ENCODE measurements at places on chromosomes 13 and 19.

DNA sequence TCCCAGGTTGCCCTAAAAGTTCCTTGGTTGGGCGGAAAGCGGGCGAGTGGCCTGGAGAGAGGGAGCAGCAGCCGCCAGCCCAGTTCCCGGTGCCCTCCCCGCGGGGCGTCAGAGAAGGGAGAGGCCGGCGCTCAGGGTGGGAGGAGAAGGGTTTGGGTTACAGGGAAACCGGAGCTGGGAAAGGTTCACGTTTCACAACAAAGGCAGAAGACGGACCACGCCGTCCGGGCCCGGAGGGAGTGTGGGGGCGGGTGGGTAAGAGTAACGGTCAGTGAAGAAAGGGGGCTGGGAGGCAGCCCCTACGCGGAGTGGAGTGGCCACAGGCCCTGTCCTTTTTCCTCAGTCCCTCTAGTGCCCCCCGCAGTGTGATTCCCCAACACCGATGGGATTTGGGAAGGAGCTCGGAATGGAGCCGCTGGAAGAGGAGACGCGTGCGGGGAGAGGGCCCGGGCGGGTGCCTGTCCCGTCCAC, 1.6 kb downstream of the SIX5 start:
- no peak for DNase-seq

- DNase-seq = no peak
Observed at GRCh38 chr19:12930002-12930645, 3.4 kb downstream of the FARSA start.

GRCh38 chr13:110801044-110801443, 87.5 kb downstream of the ING1 start:
- no peak for DNase-seq

DNA sequence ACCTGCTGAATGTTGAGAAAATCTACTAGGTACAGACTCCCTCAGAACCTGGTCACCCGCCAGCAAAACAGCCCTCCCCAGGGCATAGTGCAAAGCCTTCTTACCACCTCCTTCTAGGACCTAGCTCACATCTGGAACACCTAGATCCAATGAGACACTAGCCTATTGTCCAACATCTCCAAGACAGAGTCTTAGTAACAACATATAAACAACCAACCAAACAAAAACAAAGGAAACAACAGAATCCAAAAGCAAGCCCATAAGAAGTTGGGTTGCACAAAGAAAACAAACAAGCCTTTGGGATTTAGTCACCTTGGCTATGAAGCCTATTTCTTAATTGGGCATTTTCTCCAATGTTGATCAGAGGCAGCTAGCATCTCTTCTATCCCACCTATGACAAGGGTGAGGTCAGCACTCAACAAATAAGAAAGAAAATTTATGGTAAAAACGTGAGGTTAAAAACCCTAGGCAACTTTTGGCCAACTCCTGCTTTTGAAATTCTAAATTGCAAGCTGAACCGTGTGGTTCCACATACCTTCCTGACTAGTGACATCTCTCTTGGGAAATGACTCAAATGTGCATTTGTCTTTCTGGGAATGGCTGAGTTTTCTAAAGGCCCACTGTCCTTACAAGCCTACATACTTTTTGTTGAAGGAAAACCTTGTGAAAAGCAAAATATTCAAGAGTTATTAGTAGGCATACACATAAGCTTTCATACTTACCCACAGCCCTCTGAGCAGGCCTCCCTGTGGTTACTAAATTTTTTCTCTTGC, 66.7 kb downstream of the FAM216B start:
- no peak for DNase-seq

GRCh38 chr13:109744512-109745051, 41.8 kb downstream of the IRS2 start:
- DNase-seq = no peak

- no peak for DNase-seq
Observed at GRCh38 chr19:13974073-13974472, 21.8 kb downstream of the DCAF15 start.

DNA sequence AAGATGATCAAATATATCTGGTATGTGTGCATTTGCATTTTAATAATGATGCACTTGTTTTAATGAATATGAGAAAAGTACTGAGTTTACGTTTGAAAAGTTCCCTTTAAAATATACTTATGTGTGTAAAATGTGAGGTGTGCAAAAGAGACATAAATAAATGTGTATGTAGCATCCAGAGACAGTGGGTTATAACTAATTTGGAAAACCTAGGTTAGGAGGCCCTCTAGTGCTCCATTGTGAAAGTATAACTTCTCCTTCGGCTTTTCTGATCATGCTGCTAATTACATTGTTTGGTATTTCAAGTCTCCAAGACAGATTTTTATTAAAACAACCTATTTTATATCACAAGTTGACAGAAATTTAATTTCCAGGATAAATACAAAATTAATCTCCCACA, 30.1 kb downstream of the SCEL start:
- no peak for DNase-seq

DNA sequence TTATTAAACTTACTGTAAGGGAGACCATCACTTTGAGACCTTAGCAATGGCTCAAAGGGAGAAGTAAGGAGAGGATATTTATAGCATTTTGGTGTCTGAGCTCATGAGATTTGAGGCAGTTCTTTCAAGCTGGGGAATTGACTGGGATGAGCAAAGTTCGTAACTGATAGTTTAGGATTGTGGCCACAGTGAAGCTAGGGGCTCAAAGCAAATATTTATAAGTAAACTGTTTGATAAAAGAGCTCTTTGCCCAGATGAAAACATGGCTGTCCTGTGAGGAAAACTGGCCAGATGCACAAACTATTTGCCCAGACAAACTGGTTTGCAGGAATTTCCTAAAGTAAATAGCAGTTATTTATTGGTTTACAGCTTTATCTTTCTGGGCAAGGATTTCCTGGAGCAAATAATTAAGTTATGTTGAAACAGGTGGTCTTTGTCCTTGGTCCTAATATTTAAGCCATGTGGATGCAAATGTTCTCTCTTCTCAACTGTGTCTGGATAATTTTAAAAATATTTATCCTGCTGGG, 59.7 kb upstream of the TMTC4 start:
- DNase-seq = no peak

DNA sequence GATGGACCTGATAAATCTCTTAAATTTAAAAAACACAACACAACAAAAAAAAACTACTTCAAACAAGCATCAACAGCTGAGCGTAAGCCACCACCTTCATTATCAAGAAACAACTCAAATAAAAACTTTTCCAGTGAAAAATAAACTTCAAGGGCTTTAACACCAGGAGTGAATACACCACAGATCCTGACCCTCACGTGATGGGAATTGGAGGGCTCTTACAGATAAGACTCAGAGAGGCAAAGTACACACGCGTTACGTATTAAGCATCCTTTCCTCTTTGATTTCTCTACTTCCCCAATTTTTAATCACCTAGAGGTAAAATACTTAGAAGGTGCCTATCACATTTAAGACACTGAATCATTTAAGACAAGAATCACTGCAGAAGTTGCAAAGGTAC, 573 bp upstream of the STARD13 start:
- no peak for DNase-seq

- DNase-seq = no peak
Observed at GRCh38 chr13:42717176-42717575, 64.2 kb upstream of the FAM216B start.

DNA sequence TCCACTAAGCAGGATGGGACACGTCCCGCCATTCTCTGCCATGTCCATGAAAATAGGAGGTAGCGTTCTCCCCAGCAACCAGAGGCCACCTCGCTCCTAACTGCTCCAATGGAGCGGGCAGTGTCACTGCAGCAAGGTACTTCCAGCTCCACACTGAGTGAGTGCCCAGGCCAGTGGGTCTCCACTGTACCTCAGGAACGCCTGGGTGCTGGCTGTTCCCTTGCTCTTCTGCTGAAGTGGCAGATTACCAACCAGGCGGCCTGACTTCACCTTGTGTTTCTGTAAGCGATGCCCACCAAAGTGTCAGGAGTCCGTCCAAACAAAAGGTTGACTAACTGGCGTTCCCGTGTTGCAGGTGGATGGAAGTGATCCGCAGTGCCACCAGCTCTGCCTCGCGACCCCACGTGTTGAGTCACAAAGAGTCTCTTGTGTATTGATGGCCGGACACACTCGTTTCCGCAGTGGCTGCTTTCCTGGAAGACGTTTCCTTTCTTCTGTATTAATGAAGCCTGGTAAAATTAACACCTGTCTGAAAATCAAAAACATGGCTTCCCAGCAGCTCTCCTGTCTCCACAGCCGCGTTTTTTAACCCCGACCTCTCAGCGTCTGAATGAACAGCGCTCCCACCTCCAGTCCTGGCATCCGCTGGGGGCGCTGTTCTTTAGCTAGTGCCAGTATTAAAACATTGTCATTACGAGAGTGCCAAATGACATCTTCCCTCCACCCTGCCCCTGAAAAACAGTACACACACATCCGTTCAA, 128.8 kb downstream of the STK24 start:
- no peak for DNase-seq

DNA sequence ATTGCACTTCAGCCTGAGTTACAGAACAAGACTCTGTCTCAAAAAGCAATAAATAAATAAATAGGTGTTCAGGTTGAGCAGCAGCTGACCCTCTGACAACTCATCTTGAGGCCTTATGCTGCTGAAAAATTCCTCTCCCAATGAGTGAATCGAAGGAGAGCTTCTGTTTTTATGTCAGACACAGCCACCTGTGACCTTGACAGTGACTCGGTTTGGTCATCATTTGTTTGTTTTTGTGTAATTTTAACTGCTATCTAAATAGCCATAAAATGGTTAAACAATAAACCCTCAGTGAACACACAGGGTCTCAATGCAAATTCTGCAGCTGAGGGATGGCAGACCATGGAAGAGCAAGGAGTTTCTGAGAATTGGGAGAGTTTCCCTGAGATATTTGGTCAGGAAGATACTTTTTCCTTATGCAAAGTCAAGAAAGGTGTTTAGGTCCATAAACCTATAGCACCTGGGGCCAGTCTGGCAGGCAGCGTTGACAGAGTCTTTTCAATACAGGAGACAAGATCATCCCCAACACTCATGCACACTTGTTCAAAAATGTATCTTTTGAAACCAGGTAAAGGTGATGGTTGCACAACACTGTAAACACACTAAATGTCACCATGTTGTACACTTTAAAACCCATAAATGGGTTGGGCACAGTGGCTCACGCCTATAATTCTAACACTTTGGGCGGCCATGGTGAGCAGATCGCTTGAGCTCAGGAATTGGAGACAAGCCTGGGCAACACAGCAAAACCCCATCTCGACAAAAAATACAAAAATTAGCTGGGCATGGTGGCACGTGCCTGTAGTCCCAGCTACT, 16.6 kb upstream of the SLC25A30 start:
- DNase-seq = no peak

DNA sequence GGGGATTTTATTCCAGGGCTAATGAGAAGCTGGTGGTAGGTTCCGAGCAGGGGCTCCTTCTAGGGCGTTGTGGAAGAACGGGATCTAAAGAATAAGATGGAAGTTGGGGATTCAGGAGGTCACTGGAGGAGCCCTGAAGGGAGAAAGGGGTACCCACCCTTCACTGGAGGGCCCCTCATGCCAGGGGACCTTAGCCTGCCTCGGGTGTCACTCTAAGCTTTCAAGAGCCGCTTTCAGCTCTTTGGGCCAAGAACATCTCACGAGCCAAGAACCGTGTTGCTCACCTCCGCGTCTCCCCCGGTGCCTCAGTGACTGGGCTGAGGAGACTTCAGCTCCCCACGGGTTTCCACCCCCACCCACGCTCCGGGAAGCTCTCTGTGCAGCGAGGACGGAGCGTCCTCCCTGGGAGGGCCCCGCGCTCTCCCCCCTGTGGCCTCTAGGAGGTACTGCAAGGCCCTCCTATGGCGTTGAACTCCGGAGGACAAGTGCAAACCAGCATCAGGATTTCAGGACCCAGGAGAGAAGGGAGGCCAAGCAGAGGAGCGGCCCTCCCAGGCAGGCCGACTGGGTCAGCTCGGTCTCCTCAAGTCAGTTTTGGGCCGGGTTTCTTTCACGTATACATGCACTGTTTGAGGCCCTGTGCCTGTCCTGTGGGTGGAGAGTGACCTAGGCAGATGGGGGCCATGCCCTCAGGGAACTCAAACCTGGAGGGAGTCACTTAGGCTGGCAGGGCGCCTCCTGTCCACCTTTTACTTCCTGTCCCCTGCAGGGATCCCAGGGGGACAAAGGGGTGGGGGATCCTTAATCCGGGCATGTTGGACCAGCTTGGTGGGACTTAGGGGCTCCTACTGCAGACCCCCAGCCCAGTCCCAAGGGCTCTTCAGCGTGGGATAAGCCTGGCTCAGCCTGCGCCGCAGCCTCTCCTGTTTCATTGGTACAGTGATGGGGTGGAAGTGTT, 5.1 kb upstream of the KRTDAP start:
- DNase-seq = peak; percentile 38

- DNase-seq = no peak
Observed at GRCh38 chr13:64704121-64704649, 2526.0 kb downstream of the PCDH9 start.

DNA sequence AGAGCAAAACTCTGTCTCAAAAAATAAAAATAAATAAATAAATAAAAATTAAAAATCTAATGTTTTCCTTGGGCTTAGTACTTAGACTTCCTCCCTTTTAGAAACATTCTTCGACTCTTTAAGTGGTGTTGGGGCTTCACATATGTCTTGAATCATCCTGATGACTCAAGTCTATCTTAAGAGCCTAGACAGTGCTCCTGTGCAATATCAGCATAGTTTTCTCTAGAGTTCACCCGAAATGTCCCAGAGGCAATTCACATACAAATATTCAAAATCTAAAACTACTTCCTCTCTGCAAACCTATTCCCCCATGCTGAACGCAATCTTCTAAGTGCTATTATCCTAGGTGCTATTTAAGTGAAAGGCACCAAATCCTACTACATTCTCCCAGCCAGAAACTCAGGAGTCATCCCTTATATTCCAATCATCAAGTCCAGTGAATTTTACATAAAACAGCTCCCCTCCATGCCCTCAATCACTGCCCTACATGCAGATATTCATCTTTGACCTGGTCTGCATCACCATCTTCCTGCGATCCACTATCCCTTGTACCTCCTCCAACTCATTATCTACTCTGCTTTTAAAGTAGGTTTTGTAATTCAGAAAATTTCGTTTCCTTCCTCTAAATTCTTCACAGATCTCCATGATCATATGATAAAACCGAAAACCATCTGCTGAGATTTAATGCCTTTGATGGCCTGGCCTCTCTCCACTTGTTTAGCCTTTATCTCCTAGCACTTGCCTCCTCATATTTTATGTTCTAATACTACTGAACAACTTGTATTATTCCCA, 102.7 kb downstream of the ELF1 start:
- DNase-seq = no peak

DNA sequence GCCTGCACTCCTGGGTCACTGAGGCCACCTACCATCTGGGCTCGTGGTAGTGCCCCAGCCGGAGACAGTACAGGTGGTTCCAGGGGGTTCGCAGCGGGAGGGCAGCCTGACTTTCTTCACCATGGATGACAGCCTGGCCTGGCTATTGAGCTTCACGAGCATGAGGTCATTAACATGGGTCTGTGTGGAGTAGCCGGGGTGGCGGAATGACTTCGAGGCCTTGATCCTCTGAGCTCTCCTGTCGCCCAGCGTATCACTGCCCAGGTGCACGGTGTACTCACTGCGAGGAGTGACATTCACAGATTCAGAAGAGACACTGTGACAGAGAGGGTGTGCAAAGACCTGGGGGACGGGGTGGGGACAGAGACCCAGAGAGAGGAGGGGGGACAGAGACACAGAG, 3.5 kb downstream of the KLK7 start:
- DNase-seq = no peak

- no peak for DNase-seq
Observed at GRCh38 chr13:37944869-37945442, 75.4 kb upstream of the TRPC4 start.

Measured in stimulated activated CD8-positive, alpha-beta memory T cell treated with anti-CD3 and anti-CD28 coated beads, Interleukin-7, amount 100 ng/mL, for 1 hour (primary cell).